Stimulated activated CD8-positive, alpha-beta memory T cell treated with anti-CD3 and anti-CD28 coated beads, Interleukin-7, amount 100 ng/mL, for 1 hour (primary cell): ENCODE measurements at places on chromosomes 11 and 22.

- no peak for DNase-seq
Measured at GRCh38 chr22:35905894-35906293, 122.7 kb downstream of the RBFOX2 start.

GRCh38 chr11:117767071-117767470, 29.9 kb downstream of the DSCAML1 start:
- DNase-seq, result no peak

DNA sequence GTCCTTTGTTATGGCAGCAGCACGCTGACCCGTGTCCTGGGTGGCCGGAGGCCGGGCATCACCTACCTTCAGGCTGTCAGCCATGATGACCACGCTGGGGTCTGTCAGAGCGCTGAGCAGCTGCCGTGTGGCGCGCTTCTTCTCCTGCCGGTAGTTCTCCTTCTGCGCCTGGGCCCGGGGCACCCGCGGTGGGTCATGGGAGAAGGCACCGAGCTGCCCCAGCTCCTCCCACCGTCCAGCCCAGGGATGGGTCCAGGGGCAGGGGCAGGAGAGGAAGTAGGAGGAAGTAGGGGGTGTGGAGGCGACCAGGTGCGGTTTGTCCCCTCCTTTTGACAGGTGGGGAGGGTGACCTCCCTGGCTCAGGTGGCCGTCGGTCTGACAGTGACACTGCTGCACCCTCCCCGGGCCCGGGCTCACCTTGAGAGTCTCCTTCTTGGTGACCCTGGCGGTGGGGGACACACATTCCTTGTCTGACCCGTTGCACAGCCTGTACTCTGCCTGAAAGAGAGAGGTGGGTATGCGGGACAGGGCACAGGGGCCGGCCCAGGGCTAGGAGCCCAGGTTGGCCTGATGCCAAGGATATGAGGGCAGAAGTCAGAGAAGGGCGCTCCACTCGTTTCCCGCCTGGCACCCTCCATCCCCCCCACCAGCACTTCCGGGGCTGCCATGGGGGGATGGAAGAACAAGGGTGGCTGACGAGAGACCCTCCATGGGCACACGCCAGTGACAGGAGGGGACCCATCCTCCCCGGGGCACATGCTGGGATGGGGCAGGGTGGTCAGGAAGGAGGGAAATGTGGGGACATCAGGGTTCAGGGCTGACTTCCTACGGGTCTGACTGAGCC, 43.0 kb downstream of the OSBPL5 start:
- no peak for DNase-seq

GRCh38 chr22:40857309-40857855, 434 bp downstream of the XPNPEP3 start:
- no peak for DNase-seq

DNA sequence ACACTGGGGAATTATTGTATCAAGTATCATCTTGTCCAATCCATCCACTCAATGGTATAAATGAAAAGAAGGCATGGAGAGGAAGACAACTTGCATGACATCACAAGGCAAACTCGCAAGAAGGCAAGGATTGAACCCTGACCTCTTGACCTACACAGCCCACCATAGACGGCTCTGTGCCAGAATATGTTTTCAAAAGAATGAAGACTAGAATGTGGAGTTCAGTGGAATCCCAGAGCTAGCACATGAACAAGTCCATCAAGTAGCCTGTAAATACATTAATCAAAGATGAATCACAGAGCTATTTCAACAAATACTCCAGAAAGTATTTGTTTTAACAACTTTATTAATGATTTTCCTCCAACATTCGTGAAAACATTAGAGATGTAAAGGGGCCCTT, 189.7 kb downstream of the GUCY1A2 start:
- no peak for DNase-seq

DNA sequence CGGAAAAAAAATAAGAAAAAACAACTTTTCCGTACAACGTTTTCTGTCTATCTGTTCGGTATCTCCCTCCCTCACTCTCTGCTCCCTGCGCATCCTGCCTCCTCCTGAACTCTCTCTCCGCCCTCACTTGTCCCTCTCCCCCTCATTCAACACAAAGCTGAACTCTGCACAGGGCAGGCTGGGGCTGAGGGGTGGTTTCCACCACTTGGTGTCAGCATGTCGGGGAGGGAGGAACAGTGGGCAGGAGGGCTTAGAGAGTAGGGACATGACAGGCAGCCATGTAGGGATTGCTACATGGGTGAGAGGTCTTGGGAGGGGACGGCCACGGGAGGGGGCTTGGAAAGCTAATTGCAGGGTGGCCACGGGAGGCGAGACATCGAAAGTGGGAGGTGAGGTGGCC, 17.6 kb downstream of the SLC22A12 start:
- no peak for DNase-seq

DNA sequence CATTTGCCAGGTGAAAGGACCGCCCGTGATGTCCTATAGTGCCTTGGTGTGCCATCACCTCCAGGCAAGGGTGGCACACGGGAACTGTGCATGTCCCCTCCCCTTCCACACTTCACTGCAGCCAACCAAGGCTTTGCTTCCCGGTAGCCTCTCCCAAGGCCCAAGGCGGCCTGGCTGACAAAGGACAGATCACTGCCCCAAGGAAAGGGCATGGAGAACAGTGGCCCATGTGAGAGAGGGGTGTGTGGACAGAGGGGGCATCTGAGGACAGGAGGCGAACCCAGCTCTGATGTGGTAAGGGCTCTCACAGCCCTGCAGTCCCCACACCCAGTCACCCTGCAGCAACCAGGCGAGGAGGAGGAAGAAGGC, 50.4 kb downstream of the RPUSD4 start:
- DNase-seq, result no peak

DNA sequence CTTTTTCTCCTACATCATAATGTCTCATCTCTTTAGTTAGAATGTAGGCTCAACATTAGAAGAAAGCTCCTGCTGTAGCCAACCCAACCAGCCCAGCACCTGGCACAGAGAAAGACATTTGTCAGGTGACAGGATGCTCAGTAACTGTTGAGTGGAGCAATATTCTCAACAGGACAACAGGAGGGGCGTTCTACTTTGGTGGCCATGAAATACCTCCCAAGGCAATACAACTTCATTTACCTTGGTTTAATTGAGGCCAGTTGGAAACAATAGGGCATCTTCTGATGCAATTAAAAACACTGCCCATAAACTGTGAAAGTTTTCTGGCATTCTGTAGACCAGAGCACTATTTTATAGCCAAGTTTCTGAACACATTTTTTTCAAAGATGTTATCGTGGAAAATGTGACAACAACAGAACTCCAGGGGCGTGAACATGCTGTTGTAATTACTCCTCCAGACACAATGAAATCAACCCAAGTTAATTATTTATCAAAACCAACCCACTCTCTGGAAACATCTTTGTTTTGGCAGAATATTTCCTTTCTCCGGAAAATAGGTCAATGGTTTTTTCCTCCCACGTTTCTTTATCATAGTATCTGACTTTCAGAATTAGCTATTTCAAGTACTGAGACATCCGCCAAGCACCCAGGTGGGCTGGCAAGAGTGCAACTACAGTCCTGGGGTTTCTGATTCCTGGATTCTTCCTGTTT, 538.1 kb downstream of the SOX6 start:
- no peak for DNase-seq

DNA sequence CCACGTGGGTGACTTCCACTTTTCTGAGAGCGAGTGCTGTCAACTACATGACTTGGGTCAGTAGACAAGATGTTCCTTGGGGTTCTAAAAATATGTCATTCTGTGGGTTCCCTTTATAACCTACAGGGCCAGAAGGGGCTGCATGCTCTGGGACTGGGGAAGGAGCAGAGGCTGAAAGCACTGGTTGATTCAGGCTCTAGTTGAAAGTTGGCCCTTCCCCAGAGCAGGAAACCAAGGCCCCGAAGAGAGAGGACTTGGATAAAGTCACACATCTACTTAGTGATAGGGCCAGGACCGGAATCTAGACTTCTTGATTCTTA, 9.9 kb downstream of the ADAMTS15 start:
- DNase-seq, result no peak

- DNase-seq, result no peak
Measured at GRCh38 chr11:2911785-2912391, 17.3 kb downstream of the PHLDA2 start.

DNA sequence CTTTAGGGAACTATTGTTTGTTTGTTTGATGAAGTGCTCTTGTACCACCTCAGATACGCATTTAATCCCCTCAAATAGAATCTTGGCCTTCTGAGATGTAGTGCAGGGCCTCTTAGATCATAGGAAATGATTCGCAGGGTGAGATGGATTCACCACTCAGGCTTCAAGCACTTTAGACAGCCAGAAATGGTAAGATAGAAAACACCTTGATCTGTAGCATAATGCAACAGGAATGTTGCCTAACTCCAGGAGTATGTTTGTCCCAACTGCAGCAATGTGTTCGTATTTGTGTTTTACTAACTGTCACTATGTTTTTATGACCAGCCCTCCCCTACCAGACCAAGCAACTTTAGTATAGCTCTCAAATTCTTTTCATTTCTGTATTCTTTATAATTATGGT, 761.2 kb downstream of the NELL1 start:
- DNase-seq, result no peak

DNA sequence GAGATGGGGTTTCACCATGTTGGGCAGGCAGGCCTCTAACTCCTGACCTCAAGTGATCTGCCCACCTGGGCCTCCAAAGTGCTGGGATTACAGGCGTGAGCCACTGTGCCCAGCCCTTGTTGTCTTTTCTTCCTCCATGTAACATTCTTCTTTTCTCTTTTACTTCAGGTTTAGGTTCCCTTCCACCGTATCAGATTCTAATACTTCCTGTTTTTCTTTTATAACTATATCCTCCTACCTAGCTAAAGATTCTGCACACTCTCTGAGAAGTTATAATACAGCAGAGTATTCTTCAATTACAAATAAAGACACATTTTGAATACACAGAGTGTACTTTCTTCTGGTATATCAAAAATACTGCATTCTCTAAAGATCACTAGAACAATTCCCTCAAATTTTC, 33.2 kb upstream of the GAB2 start:
- no peak for DNase-seq

DNA sequence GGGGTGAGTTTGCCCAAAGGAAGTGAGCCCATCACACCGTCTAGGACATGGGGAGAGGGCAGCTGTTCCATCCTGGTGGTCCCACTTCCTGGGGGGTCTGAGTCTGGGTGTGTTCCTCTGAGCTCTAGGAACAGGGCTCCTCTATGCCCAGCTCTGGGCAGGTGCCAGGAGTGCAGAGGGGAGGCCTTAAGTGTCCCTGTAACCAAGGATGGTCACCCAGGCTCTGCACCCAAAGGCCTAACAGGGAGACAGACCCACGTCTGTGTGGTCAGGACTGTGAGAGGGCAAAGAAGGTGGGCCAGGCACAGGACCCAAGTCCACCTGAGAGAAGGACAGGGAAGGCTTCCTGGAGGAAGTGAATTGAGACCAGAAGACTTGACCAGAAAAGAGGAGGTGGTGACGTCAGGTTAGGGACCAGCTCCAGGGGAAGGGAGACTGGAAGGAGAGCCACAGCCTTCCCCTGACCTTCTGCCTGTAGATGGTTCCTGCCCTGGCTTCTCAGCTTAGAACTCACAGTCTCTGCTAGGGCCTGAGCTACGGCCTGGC, 11.3 kb upstream of the TCF20 start:
- no peak for DNase-seq

- DNase-seq, result no peak
Measured at GRCh38 chr11:32113200-32113919, 22.5 kb downstream of the RCN1 start.

DNA sequence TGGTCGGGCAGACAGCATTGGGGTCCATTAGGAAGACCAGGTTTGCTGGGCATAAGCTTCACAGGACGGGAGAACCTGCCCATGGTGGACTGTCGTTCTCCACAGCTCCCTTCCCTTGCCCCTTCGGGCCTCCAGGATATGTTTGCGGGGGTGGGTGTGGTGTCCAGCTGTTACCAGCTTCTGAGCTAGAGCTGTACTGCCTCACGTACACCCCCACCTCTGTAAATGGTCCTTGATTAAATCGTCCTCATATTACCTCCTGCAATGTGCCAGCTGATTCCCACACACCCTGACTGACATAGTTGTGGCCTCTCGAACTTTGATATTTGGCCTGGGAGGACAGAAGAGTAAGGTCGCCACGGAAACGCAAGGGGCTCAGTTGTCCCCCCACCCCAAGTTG, 16.2 kb upstream of the BCR start:
- no peak for DNase-seq

DNA sequence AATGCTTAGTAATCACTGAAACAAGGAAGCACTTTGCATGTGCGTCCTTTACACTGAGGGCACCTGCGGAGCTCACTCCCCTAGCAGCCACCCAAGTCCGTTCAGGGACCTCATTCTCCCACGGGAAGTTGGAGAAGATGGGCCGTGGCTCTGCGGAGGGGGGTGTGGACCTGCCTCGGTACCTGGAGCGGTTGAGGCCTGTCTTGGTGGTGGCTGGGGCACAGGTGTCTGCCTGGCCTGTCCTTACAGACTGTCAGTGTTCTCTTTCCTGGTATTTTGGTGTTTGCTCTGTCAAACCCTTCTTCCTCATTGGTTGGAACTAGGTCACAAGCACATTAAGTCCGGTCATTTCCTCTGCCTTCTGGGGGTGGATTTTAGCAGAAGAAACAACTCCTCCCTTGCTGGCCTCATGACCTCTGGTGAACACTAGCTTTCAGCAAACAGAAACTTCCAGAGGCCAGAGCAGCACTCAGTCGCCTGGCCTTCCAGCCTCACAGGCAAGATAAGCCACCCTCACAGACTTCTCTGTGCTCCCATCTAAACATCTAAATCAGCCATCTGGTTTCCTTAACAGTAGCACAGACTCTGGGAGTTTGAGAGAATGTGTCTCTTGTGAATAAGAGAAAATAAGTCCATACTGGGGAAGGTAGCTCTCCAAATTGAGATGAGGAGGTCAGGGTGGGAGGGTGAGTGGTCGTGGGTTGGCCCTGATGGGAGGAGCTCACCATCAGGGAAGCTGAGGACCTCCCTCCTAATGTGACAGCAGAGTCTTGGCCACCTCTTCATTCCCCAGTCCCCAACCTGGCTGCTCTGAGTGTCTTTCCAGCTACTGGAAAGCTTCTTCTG, 8.6 kb downstream of the SNAP29 start:
- no peak for DNase-seq

DNA sequence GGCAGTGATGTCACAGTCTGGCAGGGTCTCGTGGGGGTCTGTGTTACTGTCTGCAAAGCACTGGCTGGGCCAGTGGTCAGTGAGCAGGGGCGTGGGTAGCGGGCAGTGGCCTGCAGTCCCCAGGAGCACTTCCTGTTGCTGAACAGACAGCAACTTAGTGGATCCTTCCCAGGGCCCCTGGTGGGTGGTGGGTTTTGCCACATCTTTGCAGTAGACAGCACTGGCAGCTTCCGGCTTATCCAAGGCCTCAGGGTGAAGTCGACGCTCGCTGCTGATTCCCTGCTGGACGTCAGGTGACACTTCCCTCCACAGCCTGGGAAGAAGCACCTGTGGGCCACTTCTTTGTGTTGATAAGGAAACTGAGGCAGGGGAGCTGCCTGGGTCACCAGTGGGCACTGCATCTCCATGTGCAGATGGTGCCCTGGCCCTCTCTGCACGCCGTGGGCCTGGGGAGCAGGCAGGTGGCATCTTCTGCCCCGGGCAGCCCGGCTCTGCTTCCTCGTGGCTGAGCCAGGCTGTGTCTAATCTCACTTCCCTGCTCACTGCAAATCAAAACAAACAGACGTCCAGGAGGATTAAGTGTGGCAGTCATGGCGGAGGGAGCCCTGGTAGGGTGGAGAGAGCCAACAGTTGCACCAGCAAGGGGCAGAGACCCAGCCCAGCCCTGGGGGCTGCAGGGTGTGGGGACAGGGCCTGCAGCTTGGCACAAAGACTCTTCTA, 79.8 kb downstream of the KCNQ1 start:
- DNase-seq, result no peak

GRCh38 chr22:34303656-34304055, 383.4 kb upstream of the LARGE1 start:
- no peak for DNase-seq

GRCh38 chr11:76169473-76169896, 36.8 kb downstream of the WNT11 start:
- DNase-seq, result no peak
